ENCODE measurements at places on chromosomes 2 and 18.

- no peak for DNase-seq
Observed at GRCh38 chr2:141280037-141280436, 850.8 kb downstream of the LRP1B start.

- no peak for DNase-seq
Observed at GRCh38 chr2:42767080-42767898, 3.4 kb upstream of the OXER1 start.

GRCh38 chr2:206257861-206258260 is 16.6 kb upstream of the ZDBF2 start:
- no peak for DNase-seq

GRCh38 chr18:45441110-45441847 is 174.0 kb upstream of the SLC14A2 start:
- no peak for DNase-seq

Measured in coronary artery (tissue), 2 donors.